Head of caudate nucleus (tissue), 42 donors: ENCODE measurements at places on chromosomes 6 and 20.

GRCh38 chr6:35141007-35141655 lies at the start of gene TCP11:
Gene TCP11 (minus strand): TSS chr6:35141339. CDS start chr6:35140870, 469 bp downstream.
- DNase-seq: no peak

DNA sequence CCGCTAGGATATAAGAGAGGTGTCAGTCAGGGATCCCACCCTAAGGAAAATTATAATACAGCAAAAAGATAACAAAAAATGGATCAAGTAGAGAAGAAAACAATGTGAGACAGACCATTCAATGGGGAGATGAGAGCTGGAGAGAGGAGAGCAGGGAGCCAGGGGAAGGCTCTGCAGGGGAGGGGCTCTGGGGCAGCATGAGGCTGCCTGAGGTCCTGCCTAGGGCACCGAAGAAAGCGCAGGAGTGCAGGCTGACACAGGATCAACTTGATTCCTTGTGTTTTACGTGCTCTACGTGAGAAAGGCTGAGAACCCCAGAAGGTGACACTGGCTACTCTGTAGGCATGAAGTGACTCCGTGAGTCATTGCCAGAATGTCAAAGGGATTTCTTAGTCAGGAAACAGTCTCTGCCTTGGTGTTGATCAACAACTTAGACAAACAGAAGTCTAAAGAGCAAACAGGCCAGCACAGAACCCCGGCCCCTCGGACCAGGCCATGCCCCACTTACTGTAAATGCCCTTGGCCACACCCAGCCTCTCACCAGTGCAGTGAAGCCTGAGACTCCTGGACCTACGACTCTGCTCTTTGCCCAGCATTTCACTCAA lies 290.1 kb upstream of the PRDM1 start:
- DNase-seq: no peak

GRCh38 chr6:11043961-11044711 lies at the start of gene ELOVL2:
Gene ELOVL2 (minus strand): TSS chr6:11044305. CDS start chr6:11044230, 75 bp downstream.
- no peak for DNase-seq

- DNase-seq: no peak
Measured at GRCh38 chr6:30571762-30572082, 480 bp downstream of the ABCF1 start.

- no peak for DNase-seq
Measured at GRCh38 chr20:58580474-58580835, 65.3 kb upstream of the APCDD1L start.

GRCh38 chr20:44962483-44962882 lies 2.3 kb upstream of the TOMM34 start:
- no peak for DNase-seq

DNA sequence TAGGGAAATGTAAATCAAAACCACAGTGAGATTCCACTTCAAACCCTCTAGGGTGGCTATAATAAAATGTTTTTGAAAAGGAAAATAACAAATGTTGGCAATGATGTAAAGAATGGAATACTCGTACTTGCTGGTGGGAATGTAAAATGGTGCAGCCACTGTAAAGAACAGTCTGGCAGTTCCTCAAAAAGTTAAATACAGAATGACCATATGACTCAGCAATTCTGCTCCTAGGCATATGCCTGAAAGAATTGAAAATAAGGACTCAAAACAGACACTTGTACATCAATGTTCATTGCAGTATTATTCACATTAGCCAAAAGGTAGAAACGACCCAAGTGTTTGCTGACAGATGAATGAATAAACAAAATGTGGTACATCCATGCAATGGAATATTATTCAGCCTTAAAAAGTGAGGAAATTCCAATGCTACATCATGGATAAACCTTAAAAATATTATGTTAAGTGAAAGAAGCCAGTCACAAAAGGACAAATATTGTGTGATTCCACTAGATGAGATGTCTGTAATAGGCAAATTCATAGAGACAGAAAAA lies 10.2 kb upstream of the RNF114 start:
- DNase-seq: no peak

DNA sequence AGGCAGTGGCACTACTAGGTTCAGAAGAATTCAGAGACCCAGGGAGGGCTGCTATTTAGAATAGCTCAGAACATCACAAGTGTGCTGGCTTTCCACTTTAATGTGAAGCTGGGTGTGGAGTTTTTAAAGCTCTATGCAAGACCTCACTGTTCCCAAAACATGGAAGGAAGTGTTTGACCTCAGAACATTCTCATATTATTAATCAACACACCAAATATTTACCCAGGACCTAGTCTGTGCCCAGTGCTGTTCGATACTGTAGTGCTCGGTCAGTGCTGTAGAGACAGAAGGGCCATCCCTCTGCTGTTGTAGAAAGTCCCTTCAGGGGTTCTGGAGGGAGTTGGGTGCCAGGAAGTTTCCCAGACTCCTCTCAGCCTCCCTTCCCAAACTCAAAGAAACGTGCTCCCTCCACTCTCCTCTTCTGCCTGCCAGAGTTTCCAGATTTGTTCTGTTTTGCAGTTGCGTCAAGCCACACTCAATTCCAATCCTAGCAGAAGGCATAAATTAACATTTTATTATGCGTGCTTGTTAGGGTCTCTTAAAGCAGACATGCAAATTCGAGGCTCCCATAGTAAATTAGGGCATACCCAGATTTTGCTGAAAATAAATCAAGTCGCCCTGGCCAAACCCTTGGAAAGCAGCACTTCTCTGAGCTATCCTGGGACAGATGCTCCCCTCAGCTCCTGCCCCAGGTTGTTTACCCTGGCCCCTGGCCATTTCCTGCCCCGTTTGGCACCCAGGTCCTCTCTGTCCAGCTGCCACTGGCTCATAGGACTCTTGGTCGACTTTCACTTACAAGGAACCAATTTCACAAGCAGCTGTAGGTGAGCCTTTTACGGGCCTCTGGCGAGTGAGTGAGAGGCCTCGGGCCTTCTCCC lies 248.6 kb downstream of the HIVEP2 start:
- no peak for DNase-seq

DNA sequence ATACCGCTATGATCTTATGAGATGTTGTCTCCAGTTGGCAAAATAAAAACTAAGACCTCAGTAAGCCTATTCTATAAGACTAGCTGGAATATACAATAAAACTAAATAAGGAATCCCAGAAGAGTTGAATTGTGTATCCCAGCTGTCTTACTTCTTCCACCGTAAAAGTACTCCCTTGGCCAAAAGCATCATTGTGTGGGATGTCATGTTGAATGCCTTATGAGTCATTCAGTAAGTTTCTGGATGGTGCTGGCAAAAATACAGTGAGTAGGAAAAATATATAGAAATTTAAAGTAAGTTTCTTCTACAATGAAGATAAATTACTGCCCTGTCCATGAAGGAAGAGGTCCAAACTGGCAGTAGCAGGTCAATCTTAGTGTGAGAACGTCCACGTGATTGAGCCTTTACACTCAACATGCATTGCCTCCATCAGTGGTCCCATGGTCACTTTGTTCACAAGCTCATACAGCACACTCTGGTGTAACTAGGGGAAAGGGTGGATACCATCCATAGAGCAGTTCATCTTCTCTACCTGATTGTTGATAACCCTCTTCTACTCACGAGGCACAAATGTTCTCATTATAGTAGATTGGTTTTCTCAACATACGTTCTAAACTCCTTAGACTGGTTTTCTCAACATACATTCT lies 13.7 kb upstream of the ZNF318 start:
- no peak for DNase-seq

GRCh38 chr6:79538106-79538971 lies 1.1 kb upstream of the LCA5 start:
- no peak for DNase-seq

- DNase-seq: no peak
Measured at GRCh38 chr6:159877256-159877808, 13.5 kb upstream of the MAS1 start.

DNA sequence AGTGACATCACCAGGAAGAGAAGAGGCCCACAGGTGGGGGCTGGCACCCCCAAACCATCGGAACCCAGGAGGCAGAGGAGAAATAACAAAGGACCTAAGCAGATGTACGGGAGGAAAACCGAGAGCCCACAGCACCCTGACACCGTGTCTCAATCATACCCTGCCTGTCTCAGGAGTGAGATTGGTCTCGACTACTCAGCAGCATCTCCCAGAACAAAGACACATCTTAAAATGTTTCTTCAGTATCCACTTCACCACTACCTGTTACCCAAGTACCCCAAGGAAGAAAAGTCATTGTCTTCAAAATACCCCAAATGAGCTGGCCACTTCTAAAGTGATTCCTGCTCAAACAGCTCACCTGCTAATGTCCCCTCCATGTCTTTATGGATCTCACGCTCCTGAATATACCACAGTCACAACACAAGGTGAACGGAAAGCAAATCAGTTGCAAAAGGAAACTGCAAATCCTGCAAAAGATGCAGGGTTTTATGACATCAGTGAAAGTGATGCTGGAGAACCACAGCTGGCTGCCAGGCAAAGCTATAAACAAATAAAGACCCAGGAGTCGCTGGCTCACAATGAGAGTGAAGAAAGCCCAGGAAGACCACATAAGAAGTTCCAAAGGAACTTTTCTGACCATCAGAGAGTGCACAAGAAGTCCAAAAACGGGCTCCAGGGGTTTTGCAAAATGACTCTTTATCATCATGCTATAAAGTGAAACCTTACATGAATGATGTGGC lies 44.1 kb downstream of the PREX1 start:
- no peak for DNase-seq

- no peak for DNase-seq
Measured at GRCh38 chr6:43613721-43614395, 15.2 kb downstream of the GTPBP2 start.

DNA sequence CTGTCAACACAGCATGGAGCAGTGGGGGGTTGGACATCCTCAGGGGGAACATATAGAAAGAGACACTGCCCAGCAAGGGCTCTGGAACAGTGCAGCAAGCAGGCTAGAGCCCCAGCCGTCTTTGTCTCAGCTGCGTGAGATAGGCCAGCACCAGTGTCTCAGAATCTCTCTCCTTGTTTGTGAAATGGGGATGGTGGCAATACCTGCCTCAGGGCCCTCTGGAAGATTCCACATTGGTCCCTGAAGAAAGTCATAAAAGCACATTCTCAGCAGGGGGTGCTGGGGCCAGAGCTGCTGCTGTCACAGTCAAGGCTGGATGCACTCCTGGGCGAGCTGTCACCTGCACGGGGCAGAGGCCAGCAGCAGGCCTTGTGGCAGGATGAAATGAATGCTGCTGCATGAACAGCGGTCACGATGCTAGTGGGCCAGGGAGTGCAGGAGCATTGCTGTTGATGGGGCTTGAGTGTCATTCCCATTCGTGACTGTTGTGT lies 121.7 kb downstream of the SYCP2 start:
- no peak for DNase-seq

DNA sequence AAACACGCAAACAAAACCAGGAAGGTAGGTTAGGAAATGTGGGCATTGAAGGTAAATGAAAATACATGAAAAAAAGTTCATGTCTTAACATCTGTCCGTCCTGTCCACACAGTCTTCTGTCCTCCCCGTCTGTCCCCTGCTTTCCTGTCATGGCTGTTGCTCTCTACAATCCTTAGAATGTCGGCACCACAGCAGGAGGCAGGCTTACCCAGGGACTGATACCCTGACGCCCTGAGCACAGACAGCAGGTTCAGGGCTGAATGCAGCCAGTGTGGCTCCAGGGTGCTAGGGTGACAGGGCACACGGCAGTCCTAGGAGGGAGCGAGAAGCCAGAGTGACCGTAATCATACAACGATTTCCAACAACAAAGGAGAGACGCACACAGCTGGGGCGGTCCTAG lies 123.7 kb downstream of the IRF4 start:
- no peak for DNase-seq

GRCh38 chr20:46324379-46324778 lies 16.1 kb upstream of the CDH22 start:
- no peak for DNase-seq

GRCh38 chr6:160735523-160735922 lies 33.5 kb downstream of the PLG start:
- no peak for DNase-seq

DNA sequence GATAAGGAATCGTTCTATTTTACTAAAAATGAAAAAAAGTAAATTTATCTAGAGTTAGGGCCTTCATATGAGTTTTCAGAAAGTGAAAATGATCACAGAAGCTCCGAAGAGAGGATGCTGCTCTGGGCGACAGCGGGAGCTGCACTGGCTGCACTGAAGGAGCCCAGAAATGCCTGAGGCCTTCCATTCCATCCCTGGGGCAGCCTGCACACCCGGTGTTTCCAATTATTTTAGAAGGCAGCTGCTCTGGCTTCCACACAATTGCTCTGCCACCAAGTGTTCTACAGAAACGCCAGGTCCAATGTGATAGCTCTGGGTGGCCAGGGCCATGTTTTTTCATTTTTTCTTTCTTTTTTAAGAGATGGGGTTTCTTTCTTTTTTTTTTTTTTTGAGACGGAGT lies 3.6 kb downstream of the DTNBP1 start:
- DNase-seq: no peak

GRCh38 chr6:162900503-162900902 lies 172.7 kb downstream of the PACRG start:
- no peak for DNase-seq

- no peak for DNase-seq
Measured at GRCh38 chr6:106763361-106763760, 134.0 kb downstream of the QRSL1 start.

DNA sequence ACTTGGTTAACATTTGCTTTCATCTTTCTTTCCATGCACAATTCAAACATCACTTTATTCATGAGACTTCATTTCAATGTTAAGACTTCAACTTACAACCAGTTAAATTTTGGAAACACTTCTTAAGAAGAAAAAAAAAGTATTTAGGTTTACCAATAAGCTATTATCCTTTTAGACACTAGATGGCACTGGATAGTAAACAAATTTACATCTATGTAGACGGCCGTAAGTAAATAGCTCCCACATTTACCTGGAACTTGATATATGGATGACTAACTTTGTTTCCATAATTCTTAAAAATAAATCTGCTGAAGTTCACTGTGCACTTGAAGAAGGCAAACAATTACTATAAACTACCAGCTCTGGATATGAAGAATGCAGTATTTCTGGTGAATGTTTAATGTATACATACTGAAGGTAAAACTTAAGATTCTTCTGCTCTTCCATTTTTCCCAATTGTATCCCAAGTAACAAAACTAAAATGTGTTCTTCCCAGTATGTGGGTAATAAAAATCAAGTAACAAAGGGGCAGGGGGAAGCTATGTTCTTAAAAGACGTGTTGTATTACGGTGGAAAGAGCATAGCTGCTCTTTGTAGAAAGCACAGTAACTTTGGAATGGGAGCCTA lies 130.6 kb upstream of the C6orf118 start:
- DNase-seq: no peak

DNA sequence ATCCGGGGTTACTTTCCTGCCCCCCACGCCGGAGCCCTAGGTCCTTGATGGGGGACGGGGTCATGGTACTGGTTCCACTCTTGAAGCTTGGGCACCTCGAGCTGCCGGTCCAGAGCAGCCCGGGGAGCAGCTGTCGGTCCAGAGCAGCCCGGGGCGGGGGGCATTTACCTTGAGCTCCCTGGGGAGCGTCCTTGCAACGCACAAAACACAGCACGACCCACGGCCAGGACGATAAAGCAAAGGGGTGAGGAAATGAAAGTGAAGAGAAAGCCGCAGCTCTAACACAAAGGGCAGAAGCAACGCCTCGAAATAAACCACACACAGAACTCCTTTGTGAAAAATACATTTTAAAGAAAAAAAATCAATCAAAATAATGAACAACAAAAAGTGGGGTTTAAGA lies 39.1 kb downstream of the KCNQ2 start:
- no peak for DNase-seq

GRCh38 chr6:137258170-137258569 lies 39.0 kb upstream of the IFNGR1 start:
- DNase-seq: no peak

- DNase-seq: no peak
Measured at GRCh38 chr6:112307707-112308106, 39.4 kb upstream of the RFPL4B start.
